BJ (cell line): ENCODE measurements at places on chromosomes 11 and 22.
A peak's percentile ranks its signal among the peaks of the same experiment; 100 is the strongest.

GRCh38 chr11:64757549-64758329 lies 2.0 kb downstream of the PYGM start:
- DNase-seq: no peak

GRCh38 chr22:41976070-41976901 lies 7.0 kb downstream of the SEPTIN3 start:
- DNase-seq: no peak

DNA sequence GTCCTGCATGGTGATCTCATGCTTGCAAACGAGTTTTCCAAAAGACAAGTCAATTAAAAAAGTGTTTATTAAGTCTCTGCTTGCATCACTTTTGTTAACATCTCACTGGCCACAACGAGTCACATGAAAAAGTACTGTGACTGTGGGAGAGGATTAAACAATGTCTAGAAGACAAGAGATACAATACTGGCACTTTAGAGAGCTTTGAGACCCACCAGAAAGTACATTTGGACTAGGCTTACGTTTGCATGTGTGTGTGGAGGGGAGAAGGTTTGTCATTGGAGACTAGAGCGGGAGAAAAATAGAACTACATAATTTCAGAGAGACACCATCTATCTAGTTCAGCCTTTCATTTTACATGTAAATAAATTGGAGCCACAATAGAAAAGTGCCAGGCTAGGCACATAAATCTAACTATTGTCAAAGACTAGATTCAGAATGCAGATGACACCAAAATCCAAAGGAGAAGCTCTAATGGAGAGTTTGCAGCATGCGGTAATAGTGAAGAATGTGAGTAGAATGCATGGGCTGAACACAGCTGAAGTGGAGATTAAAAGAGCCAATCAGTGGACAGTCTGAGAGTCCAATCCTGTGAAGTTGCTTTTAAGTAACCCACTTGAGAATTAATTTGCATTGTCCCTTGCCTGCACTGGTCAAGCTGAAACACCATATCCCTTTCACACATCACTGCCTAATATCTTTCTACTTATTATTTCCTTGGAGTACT lies 977.4 kb upstream of the FAT3 start:
- no peak for DNase-seq

GRCh38 chr11:9550191-9550628 lies 23.3 kb upstream of the WEE1 start:
- no peak for DNase-seq

DNA sequence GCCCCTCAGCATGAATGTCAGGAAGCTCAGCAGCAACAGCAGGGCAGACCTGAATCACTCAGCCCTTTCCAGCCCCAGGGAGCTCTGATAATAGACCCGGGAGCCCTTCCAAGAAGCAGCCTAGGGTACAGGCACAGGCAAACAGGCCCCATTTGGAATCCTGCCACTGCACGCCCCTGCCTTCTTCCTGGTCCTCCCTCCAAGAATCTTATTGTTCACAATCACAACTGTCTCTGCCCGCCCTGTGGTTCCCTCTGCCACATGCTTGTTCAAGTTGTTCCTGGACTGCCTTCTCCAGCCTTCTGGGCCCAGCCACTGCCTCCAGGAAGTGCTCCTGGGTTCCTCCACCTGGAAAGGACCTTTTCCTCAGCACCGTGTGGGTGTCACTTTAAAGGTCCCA lies 54.6 kb downstream of the LRRC32 start:
- no peak for DNase-seq

GRCh38 chr11:32510039-32510438 lies 73.6 kb upstream of the EIF3M start:
- DNase-seq: no peak

- DNase-seq: no peak
These were observed 403.2 kb upstream of the CCDC179 start for GRCh38 chr11:23263466-23263865.

- DNase-seq: no peak
These were observed 1.9 kb downstream of the TAGLN start for GRCh38 chr11:117200813-117201657.

GRCh38 chr11:123976770-123977560 lies 616 bp downstream of the OR10S1 start:
- no peak for DNase-seq

DNA sequence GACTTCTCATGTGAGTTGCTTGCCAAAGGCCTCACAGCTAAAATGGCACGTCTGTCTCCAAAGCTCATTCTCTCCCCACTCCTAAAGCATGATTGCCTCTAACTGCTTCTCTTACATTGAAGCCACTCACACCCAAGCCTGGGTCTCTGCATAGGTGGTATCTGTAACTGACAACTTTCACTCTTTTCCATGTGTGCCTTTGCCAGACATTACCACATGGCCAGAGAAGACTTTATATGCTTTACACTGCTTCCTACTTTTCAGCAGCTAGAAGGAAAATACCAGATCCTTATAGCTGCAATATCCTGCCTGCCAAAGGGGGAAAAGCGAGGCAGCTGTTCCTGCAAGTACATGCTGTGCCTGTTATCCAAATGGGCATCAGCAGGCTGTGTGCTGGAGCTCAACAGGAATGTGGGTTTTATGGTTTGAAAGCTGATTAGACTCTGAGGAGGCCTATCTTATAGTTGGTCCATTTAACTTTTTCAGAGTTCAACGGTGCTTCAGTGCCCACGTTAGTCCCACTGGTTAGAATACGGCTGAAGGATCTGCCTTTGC lies 547.1 kb downstream of the RAB38 start:
- no peak for DNase-seq

DNA sequence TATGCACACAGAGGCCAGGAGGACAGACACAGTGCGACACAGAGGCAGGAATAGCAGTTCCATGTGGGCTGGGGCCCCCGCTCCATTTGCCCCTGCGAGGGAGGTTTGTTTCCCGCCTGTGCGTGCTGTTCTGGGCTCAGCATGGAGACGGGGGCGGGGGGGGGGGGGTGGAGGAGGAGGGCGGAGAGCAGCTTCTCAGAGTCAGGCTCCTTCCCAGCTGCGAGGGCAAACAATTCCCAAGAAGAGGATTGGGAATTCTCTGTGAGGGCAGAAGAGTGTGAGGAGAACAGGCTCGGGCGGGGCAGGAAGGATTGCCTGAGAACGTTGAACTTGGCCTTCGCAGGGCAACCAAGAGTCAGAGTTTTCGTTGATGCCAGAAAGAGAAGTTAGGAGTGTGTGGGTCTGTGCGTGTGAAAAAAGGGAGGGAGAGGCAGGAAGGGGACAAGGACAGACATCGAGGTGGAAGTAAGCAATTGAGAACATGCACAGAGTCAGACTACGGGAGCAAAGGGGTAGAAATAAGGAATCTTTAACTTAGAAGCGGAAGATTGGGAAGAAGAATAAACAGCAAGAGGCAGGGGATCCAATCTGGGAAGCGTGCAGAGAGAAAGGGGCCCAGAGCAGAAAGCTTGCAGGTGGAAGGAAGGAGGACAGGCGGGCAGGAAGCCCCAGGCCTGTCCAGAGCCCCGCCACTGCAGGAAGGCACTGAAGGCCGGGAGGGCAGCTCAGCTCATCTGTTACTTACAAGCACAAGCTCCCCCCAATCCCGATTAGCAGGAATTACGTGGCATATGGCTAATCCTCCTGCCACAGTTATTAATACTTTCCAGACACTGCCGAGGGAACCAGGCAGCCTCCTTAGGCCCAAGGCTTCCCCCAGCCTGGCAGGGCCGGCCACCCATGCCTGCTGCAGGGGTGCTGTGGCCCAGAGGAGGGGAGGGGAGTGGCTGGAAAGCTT lies 15.6 kb upstream of the JAM3 start:
- DNase-seq: no peak

DNA sequence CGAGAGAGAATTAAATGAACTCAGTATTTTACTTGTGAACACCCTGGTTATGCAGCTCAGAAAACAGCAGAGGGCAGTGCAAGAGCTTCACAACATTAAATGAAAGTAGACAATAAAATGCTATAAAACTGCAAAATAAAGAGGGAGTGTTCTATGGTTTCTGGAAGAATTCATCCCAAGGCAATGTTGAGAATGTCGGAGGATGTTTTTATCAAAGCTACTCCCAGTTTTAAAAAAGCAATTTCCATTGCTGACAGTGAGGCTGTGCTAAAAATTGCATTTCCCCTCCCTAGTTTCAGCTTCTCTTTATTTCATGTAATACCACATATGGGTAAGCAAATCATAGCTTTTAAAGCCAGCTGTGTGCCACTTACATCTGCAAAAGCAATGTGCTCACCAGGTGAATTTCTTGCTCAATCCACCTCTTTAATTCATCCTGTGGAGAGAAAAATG lies 296.8 kb downstream of the RAB38 start:
- DNase-seq: peak; percentile 79

GRCh38 chr11:57498540-57498939 lies 17.0 kb downstream of the SLC43A1 start:
- DNase-seq: no peak

- DNase-seq: no peak
These were observed 9.1 kb downstream of the LMF2 start for GRCh38 chr22:50498322-50498890.

DNA sequence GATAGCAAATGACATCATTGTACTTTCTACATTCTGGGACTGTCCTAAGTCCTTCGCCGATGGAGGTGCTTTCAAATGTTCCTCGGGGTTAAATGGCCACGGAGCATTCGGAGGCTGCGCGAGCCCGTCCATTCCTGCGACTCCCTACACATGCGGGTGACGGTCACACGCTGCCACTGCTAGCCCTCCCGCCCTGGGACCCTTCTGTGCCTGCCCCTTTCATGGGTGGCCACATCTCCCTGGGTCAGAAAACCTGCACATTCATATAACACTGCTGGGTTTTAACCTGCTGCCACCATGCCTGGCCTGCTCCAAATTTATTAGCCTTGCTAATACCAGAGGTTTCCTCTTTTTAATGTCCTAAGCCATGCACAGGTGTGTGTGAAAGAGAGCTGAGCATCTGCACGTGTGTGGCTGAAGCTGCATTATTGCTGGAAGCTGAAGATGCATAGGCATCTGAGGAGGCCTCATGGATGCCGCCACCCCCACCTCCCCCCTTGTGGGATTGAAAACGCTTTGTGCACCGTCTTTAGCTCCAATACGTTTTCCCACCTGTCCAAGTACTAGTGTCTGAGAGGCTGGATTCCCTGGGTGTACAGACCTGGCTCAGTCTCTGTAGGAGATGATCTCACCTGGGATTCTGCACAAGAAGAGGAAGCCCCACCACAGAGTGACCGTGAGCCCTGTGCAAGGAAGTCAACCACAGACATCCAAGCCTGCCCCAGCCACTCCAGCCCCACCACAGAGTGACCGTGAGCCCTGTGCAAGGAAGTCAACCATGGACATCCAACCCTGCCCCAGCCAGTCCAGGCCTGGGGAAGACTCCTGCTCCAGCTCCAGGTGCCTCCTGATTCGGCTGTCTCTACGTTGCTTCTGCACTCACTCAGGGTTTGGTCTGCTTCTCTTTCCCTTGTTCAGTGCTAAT lies 626.4 kb downstream of the BRD1 start:
- DNase-seq: no peak

GRCh38 chr11:108597736-108598355 lies 4.3 kb upstream of the EXPH5 start:
- DNase-seq: no peak

- no peak for DNase-seq
These were observed 56.6 kb upstream of the DRD2 start for GRCh38 chr11:113531575-113532451.

- no peak for DNase-seq
These were observed 195.7 kb upstream of the API5 start for GRCh38 chr11:43116071-43116470.

DNA sequence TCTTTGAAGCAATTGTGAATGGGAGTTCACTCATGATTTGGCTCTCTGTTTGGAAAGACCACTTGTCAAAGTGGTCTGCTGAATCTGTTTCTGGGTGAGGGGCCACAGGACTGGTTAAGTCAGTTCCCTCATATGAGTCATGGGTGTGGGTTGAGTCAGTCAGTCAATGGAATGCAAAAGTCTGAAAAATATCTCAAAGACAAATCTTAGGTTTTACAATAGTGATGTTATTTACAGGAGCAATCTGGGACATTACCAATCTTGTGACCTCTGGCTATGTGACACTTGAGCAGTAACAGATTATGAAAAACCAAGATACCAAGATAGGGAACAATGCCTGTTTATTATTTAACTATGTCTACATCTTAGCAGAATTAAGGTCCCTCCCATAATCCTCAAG lies 311.6 kb downstream of the AASDHPPT start:
- DNase-seq: peak; percentile 33

- no peak for DNase-seq
These were observed 12.9 kb upstream of the RAPSN start for GRCh38 chr11:47461876-47462275.

- no peak for DNase-seq
These were observed 192.6 kb upstream of the PITPNB start for GRCh38 chr22:28111501-28112189.

GRCh38 chr11:47641600-47642098 lies 710 bp downstream of the MTCH2 start:
- DNase-seq: no peak

GRCh38 chr11:76243193-76243956 lies 37.1 kb upstream of the WNT11 start:
- no peak for DNase-seq

DNA sequence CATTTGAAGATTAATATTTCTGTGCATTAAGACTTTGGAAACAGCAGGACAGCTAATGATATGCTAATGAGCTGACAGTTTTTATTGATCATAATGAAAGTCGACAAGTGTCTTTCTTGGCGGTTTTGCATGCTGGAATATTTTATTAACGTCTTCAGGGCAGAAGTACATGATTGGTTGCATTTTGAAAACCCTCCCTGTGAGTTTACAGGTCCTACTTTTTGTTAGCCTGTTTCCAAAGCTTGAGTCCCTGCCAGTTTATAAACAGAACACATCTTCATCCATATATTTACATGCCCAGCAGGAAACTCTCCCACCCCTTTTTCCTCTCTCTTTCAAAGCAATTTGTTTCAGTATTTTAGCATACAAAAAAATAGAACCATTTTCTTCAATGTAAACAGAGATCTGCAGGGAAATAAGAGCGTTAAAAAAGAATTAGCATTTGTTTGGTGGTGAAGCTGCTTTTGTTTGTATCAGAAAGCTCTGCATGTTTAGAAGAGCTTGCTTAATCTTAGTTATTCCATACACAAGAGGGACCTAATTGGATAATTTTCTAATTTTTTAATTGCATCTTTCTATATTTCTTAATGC lies 243.6 kb downstream of the NELL1 start:
- no peak for DNase-seq

DNA sequence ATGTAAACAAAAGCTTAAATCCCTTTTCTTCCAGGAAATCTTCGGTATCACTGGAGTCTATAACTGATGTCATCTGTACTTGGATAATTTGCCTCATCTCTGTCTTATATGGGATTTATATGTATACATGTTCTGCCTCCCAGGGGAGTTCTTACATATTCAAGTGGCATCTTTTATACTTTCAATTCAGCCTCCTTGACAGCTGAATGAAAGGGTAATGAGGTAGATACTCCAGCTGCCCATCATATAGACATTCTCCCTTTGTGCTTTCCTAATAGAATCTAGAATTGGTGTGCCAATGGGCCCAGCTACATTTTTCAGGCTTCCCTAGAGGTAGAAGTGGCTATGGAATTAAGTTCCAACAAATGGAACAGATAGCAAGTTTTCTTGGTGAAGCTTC lies 223.8 kb downstream of the LRRC4C start:
- no peak for DNase-seq

- no peak for DNase-seq
These were observed 1067.4 kb downstream of the OPCML start for GRCh38 chr11:132464939-132465338.
